Activated CD4-positive, alpha-beta T cell treated with anti-CD3 and anti-CD28 coated beads, Interleukin-2, amount 50 U/mL, for 4 hours (primary cell): ENCODE measurements at places on chromosomes 4 and X.

DNA sequence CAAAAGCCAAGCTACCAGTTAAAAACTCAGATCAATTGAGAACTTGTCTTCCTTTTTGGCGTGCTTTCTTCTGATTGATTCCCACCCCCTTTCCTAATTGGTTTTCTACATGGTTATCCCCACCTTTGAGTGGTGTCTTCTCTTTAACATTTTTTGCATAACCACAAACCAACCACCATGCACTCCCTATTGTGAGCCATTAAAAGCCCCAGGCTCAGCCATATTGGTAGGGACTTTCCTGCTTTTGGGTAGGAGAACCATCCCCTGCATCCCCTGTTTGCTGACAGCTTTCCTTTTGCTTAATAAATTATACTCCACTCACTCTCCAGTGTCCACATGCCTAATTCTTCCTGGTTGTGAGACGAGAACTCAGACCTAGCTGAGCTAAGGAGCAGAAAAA lies 1651.4 kb upstream of the IGFBP7 start:
- DNase-seq: no peak

- peak; percentile 11 for DNase-seq
These were observed 128.5 kb upstream of the ARX start for GRCh38 chrX:25144043-25144940.

DNA sequence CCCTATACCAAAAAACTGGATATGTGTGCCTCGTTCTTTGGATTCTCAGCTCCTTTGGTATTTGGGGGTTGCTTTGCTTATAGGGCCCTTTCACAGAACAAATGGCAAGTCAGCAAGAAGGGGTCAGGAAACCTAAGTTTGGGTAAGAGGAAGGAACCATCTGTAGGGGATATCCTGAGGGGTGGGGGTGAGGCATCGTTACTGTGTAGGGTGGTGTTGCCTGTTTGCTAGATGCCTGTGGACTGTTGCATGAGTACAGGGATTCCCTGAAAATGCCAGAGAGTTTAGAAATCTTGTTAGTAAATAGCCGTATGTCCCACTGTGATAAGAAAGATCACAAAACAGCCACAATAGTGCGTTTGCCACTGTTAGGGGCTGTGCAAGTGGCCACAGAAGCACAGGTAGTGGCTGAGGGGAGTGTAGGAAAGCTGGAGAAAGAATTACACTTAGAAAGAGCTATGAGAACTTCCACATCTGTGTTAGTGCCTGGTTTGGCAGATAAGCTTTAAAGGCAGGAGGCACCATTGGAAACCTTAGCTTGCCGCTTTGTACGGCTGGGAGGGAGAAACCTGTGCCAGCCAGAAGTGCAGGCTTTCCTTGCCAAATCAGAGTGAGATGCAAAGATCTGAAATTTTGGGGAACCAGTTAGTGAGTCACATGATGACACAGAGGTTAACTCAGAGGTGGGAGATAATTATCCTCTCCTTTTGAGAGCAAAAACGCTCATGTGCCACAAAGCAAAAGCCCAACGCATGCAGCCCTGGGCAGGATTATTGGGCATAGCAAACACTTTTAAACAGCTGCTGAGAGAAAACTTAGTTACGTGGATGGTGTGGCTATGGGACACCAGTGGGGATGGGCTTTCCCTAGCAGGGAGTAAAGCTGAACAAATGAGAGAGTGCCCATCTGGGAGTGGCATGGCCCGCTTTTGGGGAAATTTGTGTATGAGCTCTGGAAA lies 343.7 kb downstream of the ARAP2 start:
- no peak for DNase-seq

DNA sequence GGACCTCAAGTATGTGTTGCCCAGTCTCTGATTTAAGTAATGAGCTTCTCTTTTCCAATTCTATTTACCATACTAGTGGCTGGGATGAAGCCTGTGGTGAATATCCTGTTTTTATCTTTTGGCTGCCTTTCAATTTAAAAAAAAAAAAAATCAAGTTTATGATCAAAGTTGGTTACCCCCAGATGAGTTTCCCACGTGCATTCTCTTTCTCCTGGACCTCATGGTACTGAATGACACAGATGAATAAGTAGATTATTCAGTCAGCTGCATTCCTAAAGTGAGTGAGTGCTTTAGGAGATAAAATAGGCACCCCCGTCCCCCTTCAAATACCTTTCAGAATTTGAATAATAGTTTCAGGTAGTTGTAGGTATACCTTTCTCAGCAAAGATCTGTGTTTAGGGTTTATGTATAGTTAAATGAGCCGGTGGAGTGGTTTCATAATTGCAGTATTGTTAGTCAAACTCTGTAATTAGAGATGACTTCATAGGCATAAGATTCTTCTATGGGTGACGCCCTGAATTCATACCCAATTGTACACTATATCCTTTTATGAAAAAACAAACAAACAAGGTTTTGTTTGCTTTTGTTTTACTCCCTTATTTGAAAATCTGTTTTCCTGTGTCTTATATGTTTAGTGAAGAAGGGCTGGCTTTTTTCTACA lies 41.9 kb downstream of the PLS3 start:
- DNase-seq: no peak

- DNase-seq: no peak
These were observed 267.2 kb downstream of the MAPK10 start for GRCh38 chr4:86092684-86093083.

DNA sequence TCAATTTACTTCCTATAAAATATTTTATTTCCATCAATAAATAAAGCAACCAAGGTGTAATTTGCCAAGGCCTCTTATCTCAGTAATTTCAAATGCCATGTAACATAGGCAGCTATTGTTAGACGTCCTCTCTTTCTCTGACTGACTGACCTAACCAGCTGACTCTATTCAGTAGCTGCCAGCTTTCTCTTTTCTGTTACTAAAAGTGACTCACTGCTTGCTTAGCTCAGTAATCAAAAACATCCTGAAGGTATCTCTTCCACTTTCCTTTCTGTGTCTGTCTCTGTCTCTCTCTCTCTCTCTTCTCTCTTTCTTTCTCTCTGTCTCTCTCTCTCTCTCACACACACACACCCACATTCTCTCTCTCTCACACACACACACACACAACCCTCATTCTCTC lies 134.2 kb downstream of the SPOCK3 start:
- DNase-seq: no peak

GRCh38 chr4:3437582-3437936 lies 4.2 kb upstream of the HGFAC start:
- no peak for DNase-seq

- DNase-seq: no peak
These were observed 153.9 kb downstream of the ATG4A start for GRCh38 chrX:108245462-108245861.

DNA sequence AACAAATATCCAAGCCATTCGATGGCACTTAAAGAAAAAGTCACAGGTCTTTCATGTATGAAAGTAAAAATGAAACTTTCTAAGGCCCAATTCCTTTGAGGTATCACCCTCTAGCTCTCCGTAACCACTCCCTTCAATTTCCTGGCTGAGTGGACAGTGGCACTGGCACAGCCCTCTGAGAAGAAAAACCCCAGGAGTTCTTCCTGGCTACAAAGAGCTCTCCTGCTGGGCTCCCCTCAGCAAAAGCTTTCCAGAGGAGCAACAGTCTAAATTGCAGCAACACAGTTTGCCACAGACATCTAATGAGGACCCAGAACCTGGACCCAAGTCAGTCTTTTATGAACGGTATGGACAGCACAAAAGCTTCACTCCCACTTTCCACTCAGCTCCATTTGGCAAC lies 71.8 kb downstream of the FUNDC1 start:
- no peak for DNase-seq

DNA sequence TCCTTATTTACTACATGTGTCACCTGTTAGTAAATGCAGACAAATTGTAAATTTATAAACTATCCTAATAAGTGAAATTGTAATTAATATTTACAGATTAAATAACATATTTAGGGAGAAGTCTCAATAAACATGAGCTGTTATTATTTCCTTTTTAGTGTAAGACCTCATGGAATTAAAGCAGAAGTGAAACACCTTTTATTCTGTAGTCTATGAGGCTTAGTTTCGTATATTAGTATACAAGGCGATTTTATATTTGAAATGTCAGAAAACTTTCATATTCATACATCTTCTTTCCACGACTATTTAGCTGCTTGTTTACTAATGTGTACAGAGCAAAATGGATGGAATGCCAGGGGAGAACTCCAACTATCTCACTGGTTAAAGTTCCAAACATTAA lies 414.4 kb downstream of the ARHGAP24 start:
- no peak for DNase-seq

- peak; percentile 5 for DNase-seq
These were observed 708 bp downstream of the BCLAF3 start for GRCh38 chrX:19990151-19990555.

- DNase-seq: no peak
These were observed 54.9 kb downstream of the UBQLN2 start for GRCh38 chrX:56618323-56618722.

GRCh38 chr4:138053641-138054301 lies 188.4 kb downstream of the SLC7A11 start:
- DNase-seq: no peak

DNA sequence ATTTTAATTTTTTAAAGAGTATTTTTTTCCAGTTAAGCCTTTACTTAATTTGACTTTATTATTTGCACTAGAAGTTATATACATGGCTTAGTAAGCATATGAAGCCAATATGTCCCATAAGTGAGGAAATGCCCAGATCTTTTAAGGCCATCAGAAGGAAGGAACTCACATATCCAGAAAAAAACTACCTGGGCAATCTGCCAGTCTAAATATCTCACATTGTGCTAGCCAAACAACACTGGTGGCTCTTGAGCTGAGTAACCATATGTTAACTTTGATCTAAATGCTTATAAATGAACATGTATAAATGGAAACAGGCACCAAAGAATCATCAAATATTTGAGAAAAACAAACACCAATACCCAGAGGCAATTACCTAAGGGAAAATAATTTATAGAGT lies 138.6 kb upstream of the APOOL start:
- DNase-seq: no peak

- no peak for DNase-seq
These were observed 250.7 kb downstream of the RAPGEF2 start for GRCh38 chr4:159353422-159354116.

- DNase-seq: no peak
These were observed 424.8 kb upstream of the MAD2L1 start for GRCh38 chr4:120491481-120491880.

DNA sequence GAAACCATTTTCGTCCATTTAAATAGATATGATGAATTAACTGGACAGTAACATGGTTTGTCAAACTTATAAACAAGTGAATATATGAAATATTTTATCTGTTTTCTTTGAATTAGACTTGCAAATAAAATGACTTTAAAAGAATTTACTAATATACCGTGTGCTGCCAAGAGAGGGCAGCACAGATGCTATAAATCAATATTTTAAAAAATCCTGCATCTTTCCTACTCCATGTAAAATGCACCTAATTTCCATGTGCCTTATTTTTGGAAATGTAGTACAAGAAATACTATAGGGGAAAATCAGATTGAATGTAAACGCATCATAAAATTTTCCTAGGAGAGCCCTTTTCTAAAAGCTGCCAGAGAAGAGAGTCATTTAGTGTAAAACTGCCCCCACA lies 62.2 kb downstream of the PRKX start:
- no peak for DNase-seq

GRCh38 chrX:50889582-50889981 lies 21.0 kb upstream of the BMP15 start:
- DNase-seq: no peak

DNA sequence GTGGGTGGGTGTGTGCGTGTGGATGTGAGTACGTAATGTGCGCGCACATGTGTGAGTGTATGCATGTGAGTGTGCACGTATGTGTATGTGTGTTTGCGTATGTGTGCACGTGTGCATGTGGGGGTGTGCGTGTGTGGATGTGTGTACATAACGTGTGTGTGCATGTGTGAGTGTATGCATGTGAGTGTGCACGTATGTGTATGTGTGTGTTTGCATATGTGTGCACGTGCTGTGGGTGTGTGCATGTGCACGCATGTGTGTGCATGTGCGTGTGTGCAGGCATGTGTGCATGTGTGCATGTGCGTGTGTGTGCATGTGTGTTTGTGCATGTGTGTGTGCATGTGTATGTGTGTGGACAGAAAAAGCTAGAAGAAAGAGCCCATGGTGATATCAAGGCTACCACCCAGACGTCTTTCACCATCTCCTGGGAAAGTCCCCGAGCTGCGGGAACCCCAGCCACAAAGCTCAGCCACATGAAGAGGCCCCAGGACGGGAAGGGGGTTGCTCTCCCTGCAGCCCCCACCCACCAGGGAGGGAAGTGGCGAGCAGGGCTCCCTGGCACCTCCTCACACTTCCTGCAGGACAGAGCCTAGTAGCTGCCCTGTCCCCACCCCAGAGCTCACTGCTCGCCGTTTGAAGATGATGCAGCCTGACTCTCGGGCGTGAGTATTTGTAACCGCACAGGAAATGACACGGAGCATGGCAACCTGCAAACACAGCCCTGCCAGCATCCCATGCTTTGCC lies 108.3 kb downstream of the DCTD start:
- DNase-seq: no peak

- no peak for DNase-seq
These were observed 5.5 kb downstream of the TADA2B start for GRCh38 chr4:7048642-7049041.

DNA sequence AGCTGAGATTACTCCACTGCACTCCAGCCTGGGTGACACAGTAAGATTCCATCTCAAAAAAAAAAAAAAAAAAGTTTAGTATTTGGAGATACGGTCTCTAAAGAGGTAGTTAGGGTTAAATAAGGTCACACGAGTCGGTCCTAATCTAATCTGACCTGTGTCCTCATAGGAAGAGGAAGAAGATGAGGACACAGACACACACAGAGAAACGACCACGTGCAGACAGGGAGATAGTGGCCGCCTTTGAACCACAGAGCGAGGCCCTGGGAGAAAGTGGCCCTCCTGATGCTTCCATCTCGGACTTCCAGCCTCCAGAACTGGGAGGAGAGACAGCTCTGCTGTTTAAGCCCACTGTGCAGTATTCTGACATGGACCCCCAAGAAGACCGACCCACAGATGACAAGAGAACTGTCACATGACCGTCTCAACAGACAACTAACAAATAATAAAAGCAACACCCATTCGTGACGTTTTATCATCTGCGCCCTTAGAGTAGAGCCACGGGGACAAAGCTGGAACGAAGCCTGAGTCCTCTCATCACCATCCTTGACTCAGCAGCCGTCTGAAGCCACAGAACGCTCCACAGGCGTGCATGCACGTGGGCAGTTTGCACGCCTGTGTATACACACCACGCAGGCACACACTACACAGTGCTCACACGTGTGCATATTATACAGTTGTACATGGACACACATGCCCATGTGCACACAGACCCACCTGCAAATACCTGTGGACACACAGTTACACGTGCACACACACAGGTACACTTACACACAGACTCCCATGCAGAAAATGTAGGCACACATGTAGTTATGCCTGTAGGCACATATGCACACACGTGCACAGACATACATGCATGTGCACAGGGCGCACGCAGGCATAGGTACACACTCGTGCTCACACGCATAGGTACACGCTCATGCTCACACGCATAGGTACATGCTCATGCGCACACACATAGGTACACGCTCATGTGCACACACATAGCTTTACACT lies 51.7 kb downstream of the FAM53A start:
- DNase-seq: no peak

- DNase-seq: no peak
These were observed 179.7 kb upstream of the RASGEF1B start for GRCh38 chr4:81651243-81651899.
